Esophagus mucosa (tissue), 1 donor: ENCODE measurements at places on chromosomes 7 and 10. TPM values are rescaled to one million over a fixed set of nuclear protein-coding genes. Genes with fewer than 3 reads are reported as not detected.
A peak's percentile ranks its signal among the peaks of the same experiment; 100 is the strongest.

GRCh38 chr7:39829028-39829427 lies 121.0 kb upstream of the CDK13 start:
- no peak for ATAC-seq

GRCh38 chr7:128052404-128052803 lies 21.2 kb upstream of the LRRC4 start:
- ATAC-seq = no peak

DNA sequence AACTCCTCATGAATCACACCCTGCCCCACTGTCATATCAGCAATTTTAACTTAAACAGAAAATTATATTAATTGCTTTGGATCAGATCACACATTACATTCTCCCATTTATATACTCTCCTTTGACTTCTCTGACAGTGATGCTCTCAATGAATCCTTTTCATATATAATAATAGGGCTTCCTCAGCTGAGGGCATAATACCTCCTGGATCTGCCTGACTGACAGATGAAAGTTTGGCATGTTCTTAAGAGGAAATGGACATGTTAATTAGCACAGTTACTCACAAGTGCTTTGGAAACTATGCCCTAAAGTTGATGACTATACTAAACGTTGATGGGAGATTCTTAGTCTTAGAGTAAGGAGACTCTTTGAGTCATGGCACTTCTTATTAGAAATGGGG lies 478.2 kb upstream of the LRRN3 start:
- no peak for ATAC-seq

DNA sequence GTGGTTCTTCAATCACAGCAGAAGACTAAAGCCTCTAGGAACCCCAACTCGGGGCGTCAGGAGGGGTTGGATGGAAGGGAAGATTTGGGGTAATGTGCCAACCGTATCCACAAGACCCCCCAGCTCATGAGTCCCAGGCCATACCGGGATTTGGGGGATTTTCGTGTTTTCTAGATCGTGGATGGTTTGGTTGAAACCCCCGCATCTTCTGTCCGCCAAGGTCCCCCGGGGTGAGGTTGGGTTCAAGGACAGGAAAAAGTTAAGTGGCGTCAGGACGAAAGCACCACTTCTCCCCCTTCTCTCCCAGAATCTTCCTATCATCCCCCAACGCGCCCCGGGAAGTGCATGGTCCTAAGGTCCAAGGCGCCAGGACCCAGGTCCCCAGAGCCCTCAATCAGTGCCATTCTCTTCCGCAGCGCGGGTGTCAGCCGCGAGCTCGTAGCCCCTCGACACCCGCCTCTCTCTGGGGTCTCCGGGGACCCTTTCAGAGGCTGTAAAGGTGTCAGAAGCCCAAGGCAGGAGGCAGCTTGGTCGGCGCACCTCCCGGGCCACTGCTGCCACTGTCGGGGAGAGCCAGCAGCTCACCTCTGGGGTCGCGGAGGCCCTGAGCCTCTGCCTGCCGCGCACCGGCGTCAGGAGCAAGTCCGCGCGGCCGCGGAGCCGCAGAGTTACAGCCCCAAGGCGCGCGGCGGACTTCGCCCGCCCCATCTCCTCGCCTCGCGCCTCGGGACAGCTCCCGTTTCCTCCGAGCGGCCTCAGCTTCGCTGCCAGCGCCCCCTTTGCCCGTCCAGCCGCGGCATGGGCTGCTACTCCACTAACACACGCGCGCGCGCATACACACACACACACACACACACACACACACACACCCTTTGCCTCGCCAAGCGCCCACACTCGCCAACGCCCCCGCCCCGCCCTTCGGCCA lies 1.5 kb downstream of the MKX start:
- ATAC-seq = no peak

DNA sequence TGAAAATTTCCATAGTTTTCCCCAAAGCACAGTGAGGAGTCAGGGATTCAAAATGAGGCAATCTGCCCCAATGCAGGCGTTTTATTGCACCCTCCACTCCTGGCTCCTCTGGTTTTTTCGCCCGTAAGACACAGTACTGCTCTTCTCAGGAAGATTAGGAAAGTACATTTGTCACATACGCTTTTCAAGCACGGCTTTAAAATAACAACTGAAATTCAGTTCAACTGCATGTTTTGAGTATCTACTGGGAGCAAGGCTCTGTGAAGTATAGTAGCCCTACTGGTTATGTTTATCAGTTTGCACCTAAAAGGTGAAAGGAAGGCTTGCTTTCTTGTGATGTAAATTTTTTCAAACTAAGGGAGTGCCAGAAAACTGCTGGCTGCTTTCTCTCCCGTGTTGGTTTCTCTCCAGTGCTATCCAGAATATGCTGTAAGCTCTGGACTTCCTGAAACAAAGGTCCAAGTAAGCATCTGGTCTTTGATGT lies 1.9 kb upstream of the SGMS1 start:
- ATAC-seq = no peak

- no peak for ATAC-seq
These were observed 289.5 kb downstream of the KCNMA1 start for GRCh38 chr10:77348082-77348481.

DNA sequence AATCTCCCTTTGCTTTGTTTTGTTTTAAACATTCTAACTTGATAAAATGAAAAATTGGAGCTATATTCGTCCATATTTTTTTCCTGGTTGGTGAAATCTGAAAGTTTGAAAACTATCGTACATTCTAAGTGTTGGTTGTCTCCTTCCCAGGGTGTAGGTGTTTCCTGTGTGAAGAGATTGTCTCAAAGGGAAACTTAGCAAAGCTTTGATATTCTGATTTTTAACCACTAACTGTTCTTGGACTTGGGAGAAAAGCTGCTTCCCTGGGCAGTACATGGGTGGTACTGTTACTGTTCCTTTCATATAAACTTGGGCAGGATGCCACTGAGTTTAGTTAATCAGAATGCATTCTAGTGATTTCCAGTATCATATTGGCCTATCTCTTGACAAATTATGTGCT lies 253.5 kb upstream of the LRGUK start:
- no peak for ATAC-seq

DNA sequence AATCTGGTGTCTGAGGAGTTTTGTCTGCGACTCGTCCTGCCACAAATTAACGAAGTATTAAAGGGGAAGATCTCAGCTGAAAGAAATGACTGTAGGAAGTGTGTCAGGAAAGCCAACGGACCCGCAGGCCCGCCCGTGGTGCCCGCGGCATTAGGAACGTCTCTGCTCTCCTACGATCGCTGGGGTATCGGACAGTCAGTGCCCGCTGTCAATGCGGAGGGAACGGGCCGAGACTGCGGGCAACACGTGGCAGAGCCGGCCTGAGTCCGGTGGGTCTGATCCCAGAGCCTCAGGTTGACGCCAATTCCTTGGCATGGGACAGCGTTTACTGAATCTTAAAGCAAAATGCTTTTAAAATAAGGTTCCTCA lies 128.7 kb downstream of the KBTBD2 start:
- no peak for ATAC-seq

- ATAC-seq = no peak
These were observed 264.8 kb downstream of the PTPRN2 start for GRCh38 chr7:158322616-158323530.

GRCh38 chr7:154855366-154855765 lies 147.6 kb downstream of the PAXIP1 start:
- no peak for ATAC-seq

DNA sequence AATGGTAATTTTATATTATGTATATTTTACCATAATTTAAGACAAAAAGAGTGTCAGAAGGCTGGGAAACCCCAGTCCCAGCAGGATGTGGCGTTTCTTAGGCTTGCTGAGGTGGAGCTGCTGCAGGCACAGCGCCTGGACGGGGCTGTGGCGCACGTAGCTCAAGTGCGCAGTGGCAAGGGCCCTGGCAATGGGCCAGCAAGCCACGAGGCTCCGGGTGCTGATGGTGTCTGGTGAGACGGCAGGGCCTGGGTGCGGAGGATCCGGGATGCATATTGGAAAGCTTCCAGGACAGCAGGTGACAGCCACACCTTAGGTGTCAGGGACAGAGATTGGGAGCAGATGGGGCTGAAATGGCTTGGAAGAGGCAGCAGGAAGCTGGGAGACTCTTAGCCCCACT lies 37.2 kb downstream of the CLEC2L start:
- no peak for ATAC-seq

- ATAC-seq = peak; percentile 33
These were observed 68.5 kb downstream of the CXCL12 start for GRCh38 chr10:44316187-44316921.

DNA sequence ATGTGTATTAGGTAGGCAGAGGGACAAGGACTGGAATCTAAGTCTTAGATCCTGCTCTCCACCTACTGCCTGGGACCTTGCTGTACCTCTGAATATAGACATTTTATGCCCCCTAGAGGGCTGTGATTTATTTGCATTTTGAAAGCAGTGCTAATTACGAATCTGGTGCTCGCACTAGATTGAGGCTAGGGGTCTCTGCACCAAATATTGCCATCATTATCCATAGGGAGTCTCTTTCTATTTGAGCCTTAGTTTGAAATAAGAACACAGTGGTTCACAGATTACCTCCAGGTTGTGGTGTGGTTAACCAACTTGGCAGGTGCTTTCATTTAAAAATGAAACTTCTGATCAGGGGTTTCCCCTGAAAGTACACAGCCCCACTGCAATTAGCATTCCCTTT lies 41.8 kb downstream of the CNNM1 start:
- no peak for ATAC-seq

DNA sequence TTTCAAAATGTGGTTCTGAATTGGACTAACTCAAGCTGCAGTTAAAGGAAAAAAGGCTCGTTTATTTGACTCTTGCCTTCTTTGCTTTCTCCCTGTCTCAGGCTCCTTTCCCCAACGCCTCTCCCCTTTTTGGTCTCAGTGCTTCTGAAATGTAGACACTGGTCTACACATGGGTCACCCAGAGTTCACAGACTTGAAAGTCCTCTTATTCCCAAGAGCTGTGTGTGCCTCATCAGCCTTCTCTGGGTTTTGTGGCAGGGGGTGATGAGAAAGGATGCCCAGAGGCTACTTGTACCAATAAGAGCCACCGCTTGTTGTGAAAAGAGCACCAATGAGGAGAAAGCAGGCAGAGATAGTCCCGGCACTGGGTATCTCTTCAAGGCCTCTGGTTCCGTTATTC lies 125.7 kb downstream of the BICC1 start:
- ATAC-seq = no peak

- ATAC-seq = peak; percentile 41
These were observed 75.6 kb downstream of the CCDC6 start for GRCh38 chr10:59830601-59831259.

GRCh38 chr10:436911-437665 lies 252.4 kb downstream of the DIP2C start:
- ATAC-seq = no peak

- no peak for ATAC-seq
These were observed 143.8 kb downstream of the RSU1 start for GRCh38 chr10:16673443-16673842.

GRCh38 chr10:43606323-43607198 lies at the start of gene ZNF485:
Gene ZNF485 (plus strand): TSS chr10:43606438. CDS start chr10:43607051, 613 bp downstream.
- peak; percentile 81 for ATAC-seq

DNA sequence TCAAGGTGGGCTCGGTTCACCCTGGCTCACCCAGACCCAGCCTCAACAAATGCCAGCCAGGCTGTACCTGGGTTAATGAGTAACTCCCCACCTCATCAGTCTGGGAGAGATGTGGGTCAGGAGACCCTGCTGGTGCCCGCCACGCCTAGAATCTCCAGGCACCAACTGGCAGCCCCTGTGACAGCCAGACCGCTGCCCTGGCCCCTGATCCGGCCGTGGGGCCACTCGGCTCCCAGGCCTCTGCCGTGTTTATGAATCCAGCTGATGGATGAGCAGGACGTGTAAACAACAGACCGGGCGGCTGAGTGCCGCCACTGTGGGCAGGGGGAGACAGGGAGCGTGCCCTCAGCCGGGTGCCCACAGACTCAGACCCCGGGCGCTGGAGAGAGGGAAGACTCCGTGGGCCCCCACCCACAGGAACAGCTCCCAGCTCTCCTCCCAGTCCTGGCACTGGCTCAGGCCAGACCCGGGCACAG lies 34.0 kb upstream of the PDGFA start:
- ATAC-seq = no peak

DNA sequence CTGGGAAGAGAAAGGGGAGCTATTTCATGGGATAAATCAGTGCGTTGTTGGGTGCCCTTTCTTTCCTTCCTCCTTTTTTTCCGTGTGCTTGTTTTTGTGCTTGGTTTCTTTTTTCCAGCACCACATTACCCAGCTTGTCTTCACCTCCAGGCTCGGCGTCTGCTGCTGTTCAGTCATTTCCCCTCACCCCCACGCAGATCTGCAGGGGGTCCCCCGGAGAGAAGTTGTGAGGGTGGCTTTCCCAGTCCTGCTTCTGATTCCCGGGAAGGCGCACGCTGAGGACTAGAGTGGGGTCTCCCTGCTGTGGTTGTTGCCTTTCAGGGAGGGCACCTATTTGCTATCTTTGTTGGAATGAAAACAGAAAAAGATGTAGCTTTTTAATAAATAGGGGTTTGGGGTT lies 1.6 kb downstream of the CAMK1D start:
- no peak for ATAC-seq

DNA sequence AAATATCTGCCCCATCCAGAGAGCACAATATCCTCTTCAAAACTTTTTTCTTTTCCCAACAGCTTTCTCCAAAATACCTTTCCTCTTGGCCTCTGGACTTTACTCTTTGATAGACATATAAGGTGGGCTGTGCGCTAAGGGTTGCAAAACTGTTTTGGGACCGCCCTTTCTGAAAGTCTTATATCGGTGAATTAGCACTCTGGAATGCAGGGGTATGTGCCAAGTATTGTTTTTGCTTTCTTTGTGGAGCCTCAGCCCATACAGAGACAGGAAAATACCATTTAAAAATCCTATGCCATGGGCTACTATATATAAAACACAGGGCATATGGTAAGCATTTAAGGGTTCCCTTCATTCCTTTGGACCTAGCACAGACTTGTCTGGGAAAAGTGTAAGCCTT lies 37.7 kb downstream of the PPP1R17 start:
- ATAC-seq = no peak

DNA sequence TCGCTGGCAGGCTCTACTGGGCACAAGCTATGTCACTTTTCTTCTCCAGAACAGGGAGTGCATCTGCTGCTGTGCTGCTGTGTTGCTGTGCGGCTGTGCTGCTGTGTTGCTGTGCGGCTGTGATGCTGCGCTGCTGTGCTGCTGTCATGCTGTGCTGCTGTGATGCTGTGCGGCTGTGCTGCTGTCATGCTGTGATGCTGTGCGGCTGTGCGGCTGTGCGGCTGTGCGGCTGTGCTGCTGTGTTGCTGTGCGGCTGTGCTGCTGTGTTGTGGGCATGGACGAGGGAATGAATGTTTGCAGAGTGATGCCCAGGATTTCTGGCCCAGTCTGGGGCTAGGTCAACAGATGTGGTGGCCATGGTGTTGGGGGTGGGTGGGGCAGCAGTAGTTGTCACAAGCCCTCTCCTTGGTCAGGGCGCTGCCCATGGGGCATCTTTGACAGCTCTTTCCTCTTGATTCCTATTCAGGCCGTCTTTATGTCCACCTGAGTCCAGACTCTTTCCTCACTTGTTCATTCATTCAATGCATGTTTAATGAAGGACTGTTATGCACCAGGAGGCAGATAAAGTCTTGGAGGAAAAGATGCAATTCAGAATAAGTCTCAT lies 55.6 kb downstream of the C10orf120 start:
- no peak for ATAC-seq

Gene CCDC172
- total RNA-seq = not detected

Gene AKR1D1
- total RNA-seq = not detected

Gene MPP7
- total RNA-seq = 53.6 TPM

Gene CYP2C19
- total RNA-seq = 1.4 TPM

Gene STEAP1B
- total RNA-seq = 2.0 TPM

Gene SFR1
- 4.8 TPM for total RNA-seq

Gene COL13A1
- total RNA-seq = 0.92 TPM

Gene TMEM139
- 0.44 TPM for total RNA-seq

Gene EGFR
- 101 TPM for total RNA-seq

Gene CALML5
- 16.6 TPM for total RNA-seq

Gene FLNC
- total RNA-seq = 2.0 TPM

Gene ATOH7
- total RNA-seq = not detected
